Stimulated activated CD4-positive, alpha-beta T cell treated with anti-CD3 and anti-CD28 coated beads, Interleukin-4, amount 100 ng/mL, for 1 hour (primary cell): ENCODE measurements at places on chromosomes 5 and 9.
A peak's percentile ranks its signal among the peaks of the same experiment; 100 is the strongest.

- DNase-seq, result no peak
These were observed 146.3 kb downstream of the ERCC6L2 start for GRCh38 chr9:96021551-96022444.

DNA sequence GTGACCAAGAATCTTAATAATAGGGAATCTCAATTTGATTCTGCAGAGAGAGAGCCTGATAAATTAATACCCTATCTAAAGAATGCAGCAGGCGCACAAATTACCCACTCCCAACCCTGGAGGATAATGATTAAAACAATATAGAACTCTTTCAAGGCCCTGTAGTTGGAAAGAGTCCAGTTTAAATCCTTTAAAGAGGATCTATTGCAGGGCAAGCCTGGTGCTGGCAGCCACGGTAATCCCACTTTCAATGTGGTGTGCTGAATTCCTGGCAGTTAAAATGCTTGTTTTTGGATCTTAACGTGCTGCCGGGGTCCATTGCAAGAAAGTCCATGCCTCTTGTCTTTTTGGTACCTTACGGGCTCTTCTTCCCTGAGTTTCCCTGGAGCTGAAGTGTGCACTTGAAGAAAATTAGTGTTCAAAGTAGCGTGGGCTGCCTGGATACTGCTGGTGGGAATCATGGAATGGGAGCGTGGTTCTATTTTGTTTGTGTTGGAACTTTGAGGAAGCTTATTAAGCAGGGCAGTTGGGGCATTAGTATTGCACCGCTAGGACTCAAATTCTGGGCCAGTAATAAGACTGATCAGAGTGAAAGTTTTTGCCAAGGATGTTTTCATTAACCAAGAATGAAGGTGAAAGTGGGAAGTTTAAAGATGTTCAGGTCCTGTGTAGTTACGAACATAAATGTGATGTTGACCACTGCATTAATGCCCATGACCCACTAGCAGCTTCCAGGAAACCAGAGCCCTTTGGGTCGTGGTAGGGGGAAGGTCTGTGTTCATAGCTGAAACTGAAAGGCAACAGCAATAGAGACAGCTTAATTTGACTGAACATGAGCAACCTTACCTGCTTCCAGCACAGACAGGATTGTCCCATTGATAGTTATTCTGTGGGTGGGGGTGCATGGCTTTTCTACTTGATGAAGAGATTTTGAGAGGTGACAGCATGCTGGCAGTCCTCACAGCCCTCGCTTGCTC is 20.8 kb downstream of the MARCHF6 start:
- DNase-seq, result no peak

DNA sequence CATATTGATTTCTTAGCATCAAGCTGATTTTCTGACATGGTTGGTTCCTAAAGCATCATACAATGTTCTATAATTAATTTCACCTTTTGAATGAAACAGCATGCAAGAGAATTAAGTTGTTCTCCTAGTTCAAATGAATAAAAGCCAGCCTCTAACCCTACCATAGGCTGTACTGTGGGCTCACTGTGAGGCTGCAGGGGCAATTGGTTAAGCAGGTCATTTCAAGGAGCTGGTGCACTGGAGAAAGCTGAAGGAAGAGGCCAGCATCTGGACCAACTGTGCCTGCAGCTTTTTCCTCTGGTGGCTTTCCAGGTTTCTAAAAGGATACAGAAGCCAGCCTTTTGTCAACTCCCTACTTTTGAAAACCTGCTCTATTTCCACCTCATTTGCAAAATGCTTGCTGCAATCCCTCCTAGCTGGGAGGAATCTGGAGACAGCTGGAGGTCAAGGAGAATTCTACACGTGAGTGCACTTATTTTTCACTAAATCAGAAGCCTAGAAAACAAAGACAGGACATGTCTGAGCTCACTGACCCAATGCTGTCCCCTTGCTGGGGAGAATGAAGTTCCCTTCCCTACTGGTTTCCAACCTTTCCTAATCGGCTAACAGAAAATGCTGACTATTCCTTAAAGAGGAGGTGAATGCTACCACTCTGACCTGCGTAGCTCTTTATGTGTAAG is 158.9 kb downstream of the APBA1 start:
- DNase-seq, result no peak

GRCh38 chr9:18014556-18014955 is 435.7 kb downstream of the SH3GL2 start:
- no peak for DNase-seq

- DNase-seq, result peak; percentile 71
These were observed at the start of gene ZNF483 for GRCh38 chr9:111525056-111525977. ZNF483 (plus strand) TSS chr9:111525179; CDS start chr9:111527396, 2,217 bp downstream.

DNA sequence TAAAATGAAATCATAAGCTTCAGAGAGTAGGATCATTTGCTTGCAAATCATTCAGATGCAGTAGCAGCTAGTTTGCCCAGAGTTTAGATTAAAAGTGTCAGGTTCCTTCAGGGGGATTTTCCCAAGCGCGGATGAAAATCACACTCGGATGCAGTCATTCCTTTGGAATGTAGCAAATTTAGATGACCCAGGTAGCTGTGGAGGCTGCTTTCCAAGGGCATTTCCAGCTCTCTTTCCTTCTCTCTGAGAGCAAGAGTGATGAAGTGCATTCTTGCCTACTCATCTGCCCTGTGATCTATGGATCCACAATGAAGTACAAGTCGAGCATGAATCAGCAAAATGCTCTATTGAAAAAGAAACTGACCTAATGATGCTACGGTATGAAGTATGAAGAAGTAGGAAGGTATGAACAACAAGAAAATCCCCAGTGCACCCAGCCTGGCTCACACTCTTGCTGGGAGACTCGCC is 200.2 kb downstream of the PLK2 start:
- DNase-seq, result no peak

- no peak for DNase-seq
These were observed 86.6 kb upstream of the EQTN start for GRCh38 chr9:27383524-27383923.

DNA sequence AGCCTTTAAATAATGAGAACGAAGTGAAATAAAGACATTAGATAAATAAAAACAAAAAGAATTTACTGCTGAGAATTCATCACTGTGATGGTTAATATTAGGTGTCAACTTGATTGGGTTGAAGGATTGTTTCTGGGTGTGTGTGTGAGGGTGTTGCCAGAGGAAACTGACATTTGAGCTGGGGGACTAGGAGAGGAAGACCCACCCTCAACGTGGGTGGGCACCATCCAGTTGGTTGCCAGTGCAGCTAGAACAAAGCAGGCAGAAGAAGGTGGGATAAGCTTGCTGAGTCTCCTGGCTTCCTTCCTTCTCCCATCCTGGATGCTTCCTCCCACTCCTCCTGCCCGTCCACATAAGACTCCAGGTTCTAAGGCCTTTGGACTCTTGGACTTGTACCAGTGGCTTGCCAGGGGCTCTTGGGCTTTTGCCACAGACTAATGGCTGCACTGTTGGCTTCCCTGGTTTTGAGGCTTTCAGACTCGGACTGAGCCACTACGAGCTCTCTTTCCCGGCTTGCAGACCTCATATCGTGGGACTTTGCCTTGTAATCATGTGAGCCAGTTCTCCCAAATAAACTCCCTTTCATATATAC is 43.7 kb upstream of the ABL1 start:
- no peak for DNase-seq

DNA sequence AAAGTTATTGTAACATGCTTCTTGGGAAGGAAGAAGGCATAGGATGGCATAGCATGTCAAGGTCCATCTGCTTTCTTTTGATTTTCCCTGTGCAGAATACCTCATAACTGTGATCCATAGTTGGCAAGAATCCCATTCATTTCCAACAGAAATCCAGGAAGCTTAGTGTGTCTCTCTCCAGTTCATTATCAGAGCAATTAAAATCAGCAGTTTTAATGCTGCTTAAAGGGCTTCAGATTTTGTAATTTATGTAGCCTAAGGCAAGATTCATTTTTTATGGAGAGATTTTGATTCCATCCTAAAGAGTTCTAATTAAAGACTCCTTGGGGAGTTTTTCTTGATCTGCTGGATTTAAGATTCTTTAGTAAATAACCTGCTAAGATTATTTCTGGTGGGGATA is 560.1 kb downstream of the PDE4D start:
- no peak for DNase-seq

GRCh38 chr5:109743041-109743531 is 53.4 kb downstream of the MAN2A1 start:
- no peak for DNase-seq

DNA sequence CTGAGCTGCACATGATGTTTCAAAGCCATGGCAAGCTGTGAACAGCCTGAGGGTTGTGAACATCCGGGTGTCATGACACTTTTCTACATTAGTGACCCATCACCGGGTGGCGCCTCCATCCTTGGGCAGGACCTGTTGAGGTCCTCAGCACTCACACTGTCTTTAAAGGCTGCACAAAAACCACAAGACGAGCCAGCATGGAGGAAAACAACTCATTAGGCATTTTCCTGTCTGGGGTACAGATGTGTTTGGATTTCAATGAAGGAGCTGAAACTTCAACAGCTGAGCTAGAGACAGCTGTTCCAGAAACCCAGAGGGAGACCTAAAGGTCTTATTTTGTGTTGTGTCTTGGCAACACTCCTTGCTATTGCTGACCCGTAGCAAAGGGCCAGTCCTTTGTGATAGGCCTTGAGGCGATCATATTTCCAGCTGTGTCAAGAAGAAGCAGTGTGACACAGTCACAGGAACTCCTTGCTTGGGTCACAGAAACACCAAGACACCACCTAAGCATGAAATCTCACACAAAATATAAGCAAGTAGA is 151.8 kb upstream of the VLDLR start:
- DNase-seq, result no peak

GRCh38 chr5:115431116-115431515 is 113.5 kb downstream of the FEM1C start:
- no peak for DNase-seq

DNA sequence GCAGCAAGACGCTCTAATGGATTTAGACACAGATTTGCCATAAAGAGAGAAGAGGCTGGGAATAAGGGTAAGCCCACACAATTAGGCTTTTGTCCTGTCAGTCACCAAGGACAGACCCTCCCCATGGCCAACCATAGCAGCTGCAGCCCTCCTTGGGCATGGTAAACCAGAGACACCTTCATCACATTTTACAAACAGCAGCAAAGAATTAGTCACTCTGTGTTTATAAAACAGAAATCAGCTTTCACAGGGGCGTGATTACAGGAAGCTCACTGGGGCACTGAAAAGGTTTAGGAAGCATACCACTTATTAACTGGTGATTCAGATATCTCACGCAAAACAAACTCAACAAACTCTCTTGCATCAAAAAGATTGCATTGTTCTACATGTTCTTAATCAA is 37.3 kb upstream of the ZNF622 start:
- no peak for DNase-seq

- DNase-seq, result no peak
These were observed 102.5 kb downstream of the ANKRD55 start for GRCh38 chr5:56130664-56131063.

GRCh38 chr5:54959673-54960418 is 25.5 kb downstream of the ESM1 start:
- peak; percentile 10 for DNase-seq

- DNase-seq, result no peak
These were observed 4.8 kb downstream of the ZNF483 start for GRCh38 chr9:111529787-111530186.

- DNase-seq, result no peak
These were observed 11.2 kb downstream of the ITGA1 start for GRCh38 chr5:52798938-52799337.

DNA sequence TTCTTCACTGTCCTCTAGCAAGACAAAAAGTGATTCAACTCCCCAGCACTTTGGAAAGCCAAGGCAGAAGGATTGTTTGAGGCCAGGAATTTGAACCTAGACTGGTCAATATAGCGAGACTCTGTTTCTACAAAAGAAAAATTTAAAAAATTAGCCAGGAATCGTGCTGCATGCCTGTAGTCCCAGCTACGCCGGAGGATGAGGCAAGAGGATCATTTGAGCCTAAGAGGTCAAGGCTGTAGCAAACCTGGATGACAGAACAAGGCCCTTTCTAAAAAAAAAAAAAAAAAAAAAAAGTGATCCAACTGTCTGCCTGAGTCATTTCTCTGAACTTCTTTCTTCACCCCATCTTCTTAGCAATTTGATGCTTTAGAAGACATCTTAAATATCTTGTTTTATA is 12.4 kb downstream of the ITGA2 start:
- no peak for DNase-seq
